ENCODE measurements at places on chromosomes 11 and 22.

GRCh38 chr22:50201191-50202129 lies 649 bp downstream of the SELENOO start:
- DNase-seq, result no peak

GRCh38 chr11:110716361-110716760 lies 4.1 kb upstream of the ARHGAP20 start:
- DNase-seq, result no peak

DNA sequence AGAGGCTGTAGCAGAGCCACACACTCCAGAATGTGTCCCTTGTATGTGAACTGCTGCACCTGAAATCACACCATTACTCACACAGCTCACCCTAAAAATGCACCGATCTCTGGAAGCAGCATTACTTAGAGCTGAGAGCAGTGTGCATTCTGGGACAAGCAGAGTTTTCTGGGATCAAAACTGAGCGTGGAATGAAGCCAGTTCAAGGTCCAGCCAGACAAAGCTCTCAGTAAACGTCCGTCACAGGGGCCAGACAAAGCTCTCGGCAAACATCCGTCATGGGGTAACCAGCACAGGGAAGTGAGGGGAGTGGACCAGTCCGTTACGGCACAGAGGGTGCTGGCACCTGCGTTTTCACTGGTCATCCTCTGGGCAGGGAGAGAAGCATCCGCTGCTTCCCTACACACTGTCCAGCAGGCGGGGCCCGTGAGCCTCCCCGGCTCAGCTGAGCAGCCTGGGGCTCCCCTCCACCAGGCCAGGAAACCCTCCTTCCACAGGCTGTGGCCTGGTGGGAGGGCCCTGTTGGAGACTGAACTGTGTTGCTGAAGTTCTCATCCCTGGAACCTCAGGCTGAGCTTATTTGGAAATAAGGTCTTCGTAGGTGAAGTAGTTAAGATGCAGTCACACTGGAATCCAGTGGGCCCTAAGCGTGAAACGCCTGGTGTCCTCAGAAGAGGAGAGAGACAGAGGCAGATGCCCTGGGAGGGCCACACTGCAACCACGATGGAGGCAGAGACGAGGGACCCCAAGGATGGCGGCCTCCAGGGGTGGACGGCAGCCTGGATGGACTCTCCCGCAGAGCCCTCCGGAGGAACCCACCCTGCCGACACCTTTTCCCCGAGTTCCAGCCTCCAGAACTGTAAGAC lies 883.9 kb downstream of the BRD1 start:
- DNase-seq, result no peak

DNA sequence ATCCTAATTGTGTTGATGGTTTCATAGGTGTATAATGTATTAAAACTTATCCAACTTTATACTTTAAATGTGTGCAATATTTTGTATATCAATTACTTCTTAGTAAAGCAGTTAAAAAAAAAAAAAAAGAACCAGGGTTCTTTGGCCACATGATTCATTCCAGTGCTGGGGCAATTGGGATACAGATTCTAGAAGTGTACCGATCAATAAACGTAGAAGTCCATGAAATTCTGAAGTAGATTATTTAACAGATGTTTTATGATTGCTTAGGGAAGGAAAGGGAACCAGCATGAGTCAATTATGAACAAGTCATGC lies 51.0 kb downstream of the MAPK1 start:
- no peak for DNase-seq

DNA sequence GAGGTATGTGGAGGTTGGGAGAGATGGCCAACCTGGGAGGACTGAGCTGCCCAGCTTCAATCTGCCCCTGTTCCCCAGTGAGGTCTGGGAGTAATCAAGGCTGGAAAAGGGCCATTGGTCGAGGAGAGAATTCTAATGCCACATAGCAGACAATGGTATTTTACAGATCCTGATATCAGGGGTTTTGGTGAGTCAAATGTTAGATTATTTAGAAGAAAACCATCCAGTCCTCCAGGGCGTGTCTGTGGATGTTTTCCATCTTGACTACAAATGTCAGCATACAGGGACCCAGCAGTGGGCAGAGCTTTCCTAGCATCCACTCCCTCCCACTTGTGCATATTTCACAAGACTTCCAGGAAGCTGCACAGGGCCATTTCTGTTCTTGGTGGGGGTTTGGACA lies 107.9 kb downstream of the SCN3B start:
- no peak for DNase-seq

DNA sequence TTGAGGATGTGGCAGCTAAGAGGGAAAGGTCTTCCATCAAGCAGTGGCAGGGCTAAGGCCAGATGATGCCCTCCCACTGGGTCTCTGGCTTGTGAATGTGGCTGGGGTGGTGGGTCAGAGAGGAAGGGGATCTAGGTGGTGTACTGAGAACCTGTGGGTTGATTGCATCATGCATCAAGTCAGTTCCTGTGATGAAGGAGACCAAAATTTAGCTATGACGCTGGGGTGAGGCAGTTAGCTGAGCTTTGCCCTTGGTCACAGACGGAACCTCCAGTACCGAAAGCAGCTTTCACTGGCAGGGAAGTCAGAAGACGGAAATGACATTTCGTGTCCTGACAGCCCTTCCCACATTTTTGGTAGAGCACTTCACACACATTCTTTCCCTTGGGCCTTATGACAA lies 20.7 kb downstream of the ATG16L2 start:
- DNase-seq, result no peak

GRCh38 chr11:1927026-1927847 lies 7.7 kb downstream of the TNNT3 start:
- no peak for DNase-seq

DNA sequence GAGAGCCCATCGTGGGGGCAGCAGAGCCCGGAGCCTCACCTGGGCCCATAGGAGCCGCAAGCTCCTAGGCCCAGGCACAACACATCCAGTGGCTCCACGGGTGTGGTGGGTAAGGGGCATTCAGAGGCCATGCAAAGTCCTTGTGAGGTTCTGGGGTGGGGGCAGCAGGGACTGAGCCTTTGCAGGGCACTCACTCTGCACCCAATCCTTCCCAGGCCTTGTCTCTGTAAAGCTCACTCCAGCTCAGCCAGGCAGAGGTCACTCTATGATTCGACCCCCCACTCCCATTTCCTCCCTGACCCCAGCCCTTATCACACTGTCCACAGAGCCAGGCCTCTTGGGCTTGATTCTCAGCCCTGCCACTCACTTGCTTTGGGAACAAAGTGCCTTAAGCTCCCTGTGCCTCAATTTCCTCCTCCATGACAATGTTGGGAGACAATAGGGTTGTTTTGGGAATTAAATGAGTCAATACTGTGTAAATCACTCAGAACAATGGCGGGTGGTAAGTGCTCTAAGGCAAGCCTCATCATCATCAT lies 46.6 kb downstream of the LRRC32 start:
- DNase-seq, result no peak
